ENCODE measurements at places on chromosomes 11 and 22.

- DNase-seq, result no peak
Observed at GRCh38 chr11:41897991-41898390, 438.5 kb upstream of the LRRC4C start.

- no peak for DNase-seq
Observed at GRCh38 chr11:105334025-105334714, 194.6 kb upstream of the CARD18 start.

GRCh38 chr11:116357784-116358544 lies 414.8 kb downstream of the BUD13 start:
- DNase-seq, result no peak

GRCh38 chr11:118213201-118213600 lies 11.6 kb downstream of the JAML start:
- no peak for DNase-seq

DNA sequence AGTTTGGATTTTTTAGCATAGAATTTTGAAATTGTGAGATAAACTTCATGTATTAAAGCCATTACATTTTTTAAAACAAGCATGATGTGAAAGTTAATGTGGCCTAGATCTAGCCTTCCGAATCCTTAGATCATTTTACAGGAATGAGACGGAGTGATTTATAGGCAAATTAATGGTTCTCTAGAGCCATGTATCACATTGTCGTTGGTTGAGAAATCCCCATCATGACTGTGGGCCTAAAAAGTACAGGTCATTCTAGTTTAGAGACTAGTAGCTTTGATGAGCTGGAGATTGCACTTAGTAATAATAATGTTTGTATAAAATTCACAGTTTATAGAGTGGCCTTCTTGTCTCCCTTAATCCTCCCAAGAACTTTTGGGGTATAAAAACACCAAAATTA lies 7.1 kb downstream of the EWSR1 start:
- no peak for DNase-seq

DNA sequence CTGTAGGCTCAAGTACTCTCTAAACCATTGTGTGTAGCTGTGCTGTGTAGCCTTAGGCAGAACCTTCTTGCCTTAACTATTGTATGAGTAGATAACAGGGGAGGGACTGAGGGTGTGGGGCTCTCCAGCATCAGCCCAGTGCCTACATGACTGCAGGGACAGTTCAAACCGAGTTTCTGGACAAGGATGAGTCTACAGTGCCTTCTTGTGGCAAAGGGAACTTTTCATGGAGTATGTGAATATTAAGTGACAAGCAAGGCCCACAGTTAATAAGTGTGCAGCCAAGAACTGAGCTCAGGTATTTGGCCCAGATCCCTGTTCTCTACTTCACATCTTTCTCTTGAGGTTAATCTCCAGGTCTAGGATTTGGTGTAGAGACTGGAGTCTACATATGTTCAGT lies 424.4 kb upstream of the LARGE1 start:
- no peak for DNase-seq

All from cortex of kidney (tissue), 1 donor.